ENCODE measurements at places on chromosomes 12 and 14.

- no peak for DNase-seq
These were observed 2.8 kb downstream of the TMEM179 start for GRCh38 chr14:104601786-104602185.

DNA sequence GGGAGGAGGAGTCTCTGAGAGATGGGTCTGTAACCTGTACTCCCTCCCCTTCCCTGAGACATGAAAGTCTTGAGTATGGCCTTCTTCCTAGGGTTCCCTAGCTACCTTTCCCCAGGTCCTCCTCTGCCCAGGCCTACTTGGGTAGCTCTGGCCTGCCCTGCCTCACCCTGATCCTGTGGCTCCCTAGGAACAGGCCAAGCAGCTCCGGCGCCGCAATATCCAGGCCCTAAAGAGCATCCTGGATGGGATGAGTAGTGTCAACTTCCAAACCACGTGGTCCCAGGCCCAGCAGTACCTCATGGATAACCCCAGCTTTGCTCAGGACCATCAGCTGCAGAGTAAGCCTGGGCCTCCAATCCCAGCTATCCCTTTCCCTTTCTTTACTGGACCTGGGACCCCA, 12.3 kb downstream of the PRPF40B start:
- DNase-seq: no peak

GRCh38 chr12:43105426-43105981, 446.5 kb downstream of the ADAMTS20 start:
- no peak for DNase-seq

GRCh38 chr12:108773798-108774788, 42.8 kb upstream of the CORO1C start:
- no peak for DNase-seq

- DNase-seq: no peak
These were observed 128.7 kb downstream of the KCNH5 start for GRCh38 chr14:62916551-62916950.

Measured in cerebellar nuclear complex (tissue), 1 donor.